Tibial nerve (tissue), 4 donors: ENCODE measurements at places on chromosomes 12 and 14.

- DNase-seq = no peak
Observed at GRCh38 chr14:57797160-57797559, 68.7 kb downstream of the SLC35F4 start.

DNA sequence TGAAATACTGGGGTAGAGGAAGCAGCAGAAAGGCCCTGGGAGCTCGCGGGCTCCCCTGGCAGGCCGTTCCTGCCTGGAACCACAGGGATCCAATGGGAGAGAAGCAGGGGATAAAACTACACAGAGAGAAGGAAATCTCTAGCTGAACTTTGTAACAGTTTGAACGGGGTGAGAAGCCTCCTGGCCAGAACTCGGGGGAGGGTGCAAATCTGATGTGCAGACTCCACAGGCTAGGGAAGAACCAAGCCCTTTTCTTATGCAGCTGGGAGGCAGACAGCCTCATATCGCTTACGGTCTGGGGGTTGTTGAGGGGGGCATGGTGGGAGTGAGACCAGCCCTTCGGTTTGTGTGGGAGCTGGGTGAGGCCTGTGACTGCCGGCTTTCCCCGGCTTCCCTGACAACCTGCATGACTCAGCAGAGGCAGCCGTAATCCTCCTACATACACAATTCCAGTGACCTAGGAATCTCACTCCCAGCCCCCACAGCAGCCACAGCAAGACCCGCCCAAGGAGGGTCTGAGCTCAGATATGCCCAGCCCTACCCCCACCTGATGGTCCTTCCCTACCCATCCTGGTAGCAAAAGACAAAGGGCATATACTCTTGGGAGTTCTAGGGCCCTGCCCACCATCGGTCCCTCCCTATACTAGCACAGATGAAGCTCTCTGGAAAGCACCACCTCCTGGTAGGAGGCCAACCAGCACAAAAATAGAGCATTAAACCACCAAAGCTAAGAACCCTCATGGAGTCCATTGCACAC, 143.0 kb downstream of the TMTC1 start:
- peak; percentile 12 for DNase-seq

- DNase-seq = no peak
Observed at GRCh38 chr12:127459687-127460086, 807.3 kb upstream of the TMEM132C start.

- no peak for DNase-seq
Observed at GRCh38 chr12:12432364-12432763, 75.5 kb downstream of the BORCS5 start.

DNA sequence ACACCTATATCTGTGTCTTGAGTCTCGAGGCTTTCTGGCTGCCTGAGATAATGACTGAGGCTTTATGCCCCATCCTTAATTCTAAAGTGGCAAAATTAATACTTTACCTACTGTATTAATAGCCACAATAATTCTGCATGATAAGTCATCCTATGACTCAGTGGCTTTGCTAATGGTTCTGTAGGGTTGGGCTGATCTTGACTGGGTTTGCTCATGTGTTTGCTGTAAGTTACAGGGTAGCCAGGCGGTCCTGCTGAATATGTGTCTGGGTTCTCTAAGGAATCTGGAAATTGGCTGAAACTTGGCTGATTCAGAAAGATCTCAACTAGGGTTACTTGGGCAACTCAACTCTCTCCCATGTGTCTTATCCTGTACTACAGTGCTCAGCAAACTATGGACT, 21.7 kb downstream of the MGST1 start:
- no peak for DNase-seq

GRCh38 chr14:36069535-36069900, 107.0 kb downstream of the PTCSC3 start:
- DNase-seq = no peak

GRCh38 chr12:67137256-67137655, 131.9 kb upstream of the CAND1 start:
- no peak for DNase-seq

GRCh38 chr12:127729381-127729780, 537.6 kb upstream of the TMEM132C start:
- DNase-seq = no peak

DNA sequence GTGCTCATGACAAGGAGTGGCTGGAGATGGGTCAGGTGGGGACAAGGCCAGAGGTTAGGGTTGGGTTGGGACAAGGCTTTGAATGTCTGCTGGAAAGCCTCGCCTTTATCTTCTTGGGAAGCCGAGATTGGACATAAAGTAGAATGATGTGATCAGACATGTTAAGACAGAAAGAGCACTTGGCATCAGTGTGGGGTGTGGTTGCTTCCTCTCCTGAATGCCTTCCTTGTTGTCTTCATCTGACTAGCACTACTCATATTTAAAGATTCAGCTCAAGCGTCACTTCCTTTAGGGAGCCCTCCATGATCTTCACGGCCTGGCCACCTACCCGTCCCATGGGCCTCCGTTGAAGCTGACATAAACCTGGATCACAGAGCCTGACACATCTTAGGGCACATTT, 14.8 kb upstream of the C12orf75 start:
- DNase-seq = no peak

DNA sequence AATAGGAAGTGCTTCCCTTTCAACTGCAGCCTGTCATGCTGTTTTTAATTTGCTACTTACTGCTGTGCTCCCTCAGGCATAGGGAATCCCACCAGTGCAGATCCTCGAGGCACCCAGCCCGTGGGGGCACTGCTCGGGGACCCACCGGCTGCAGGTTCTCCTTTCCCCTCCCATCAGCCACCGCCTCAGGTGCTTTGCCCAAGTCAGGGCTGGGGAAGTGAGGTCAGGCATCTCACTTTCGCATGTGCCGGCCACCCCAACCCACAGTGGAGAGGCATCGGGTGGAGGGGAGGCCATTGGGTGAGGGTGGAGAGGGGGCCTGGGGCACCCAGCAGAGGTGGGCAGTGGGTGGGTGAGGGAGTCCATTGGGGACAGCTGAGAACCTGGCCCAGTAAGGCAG, 41.9 kb upstream of the MAX start:
- DNase-seq = no peak

DNA sequence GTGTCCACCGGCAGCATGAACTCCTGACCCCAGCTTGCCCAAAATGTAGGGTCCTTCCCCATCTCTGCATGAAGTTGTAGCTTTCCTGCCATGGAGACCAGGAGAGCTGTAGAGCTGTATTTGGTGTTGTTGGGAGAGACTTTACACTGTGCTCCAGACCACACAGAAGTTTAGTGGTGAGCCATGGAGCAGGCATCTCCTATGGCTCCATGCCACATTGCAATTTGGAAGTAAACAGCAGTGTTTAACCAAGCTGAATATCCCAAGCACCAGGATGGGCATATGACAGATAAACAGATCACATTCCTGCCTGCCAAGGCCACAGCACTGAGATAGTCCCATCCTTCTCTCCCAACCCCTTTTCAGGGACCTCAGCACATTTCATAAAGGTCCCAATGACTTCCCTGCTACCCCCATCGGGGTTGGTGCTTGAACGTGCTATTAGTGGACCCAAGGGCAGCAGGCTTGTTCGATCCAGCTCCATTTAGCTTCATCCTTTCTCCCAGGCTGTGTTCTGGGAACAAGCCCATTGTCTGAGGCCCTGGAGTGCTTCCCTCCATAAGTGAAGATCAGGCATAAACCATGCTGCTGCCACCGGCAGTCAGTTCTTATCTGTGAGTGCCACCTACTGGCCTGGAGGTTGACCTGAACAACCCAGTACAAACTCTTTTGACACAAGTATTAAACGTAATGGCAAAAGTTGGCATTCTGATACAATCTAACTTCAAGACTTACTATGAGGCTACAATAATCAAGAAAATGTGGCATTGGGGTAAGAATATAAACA, 172.3 kb upstream of the ATXN7L3B start:
- no peak for DNase-seq

GRCh38 chr14:23896609-23897153, 56.9 kb upstream of the DHRS4 start:
- DNase-seq = no peak

DNA sequence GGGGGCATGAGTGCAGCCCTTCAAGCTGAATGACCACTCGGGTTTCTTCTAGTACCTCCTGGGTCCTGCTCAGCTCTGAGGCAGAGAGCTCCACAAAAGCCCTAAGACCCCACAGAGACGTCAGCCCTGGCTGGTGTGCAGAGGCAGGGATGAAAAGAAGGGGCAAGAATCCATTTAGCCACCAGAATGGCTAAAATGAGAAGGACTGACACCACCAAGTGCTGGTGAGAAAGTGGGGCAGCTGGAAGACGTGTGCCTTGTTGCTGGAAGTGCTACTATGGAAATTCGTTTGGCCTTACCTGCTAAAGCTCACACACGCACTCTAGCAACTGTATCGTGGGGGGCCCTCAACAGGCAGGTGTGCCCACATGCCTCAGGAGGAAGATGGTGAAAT, 26.7 kb downstream of the RILPL1 start:
- no peak for DNase-seq

- DNase-seq = no peak
Observed at GRCh38 chr12:6205761-6206160, 5.6 kb downstream of the CD9 start.

DNA sequence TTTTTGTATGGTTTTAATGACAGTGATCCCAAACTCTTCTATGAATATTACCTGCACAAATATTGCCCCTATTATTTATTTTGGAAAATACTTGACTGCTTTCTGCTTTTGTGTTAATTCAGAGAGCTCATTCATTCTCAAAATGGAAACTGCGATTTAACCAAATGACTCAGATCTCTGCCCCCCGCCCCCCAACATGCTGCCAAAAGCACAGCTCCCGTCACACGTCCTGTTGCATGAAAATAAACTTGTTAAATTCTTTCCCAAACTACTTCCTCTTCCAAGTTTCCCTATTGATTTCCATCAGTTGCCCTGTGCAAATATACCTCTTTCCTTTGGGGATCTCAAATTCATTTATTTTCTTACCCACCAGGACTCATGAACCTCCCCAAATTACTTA, 18.0 kb upstream of the NRDE2 start:
- DNase-seq = no peak

DNA sequence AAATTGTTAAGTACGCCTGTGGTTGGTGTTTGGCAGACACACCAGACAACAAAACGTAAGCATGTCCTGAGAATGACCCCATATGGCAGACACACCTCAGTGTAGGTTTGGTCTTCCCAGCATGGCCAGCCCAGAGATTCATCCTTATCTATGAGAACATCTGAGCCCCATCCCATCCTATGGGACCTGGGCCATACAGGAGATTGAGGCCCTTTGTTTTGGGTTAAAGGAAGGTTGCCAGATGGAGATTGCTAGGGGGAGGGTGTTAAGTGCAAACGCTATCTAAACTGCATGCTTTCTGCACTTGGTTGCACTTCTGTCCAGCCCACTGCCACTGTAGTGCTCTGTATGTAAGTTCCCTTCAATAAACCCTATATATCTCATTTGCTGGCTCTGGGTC, 4.1 kb upstream of the PCNX4 start:
- no peak for DNase-seq

GRCh38 chr12:102824218-102824835, 92.7 kb downstream of the PAH start:
- DNase-seq = no peak

GRCh38 chr12:125014526-125014925, 21.1 kb downstream of the BRI3BP start:
- DNase-seq = no peak

DNA sequence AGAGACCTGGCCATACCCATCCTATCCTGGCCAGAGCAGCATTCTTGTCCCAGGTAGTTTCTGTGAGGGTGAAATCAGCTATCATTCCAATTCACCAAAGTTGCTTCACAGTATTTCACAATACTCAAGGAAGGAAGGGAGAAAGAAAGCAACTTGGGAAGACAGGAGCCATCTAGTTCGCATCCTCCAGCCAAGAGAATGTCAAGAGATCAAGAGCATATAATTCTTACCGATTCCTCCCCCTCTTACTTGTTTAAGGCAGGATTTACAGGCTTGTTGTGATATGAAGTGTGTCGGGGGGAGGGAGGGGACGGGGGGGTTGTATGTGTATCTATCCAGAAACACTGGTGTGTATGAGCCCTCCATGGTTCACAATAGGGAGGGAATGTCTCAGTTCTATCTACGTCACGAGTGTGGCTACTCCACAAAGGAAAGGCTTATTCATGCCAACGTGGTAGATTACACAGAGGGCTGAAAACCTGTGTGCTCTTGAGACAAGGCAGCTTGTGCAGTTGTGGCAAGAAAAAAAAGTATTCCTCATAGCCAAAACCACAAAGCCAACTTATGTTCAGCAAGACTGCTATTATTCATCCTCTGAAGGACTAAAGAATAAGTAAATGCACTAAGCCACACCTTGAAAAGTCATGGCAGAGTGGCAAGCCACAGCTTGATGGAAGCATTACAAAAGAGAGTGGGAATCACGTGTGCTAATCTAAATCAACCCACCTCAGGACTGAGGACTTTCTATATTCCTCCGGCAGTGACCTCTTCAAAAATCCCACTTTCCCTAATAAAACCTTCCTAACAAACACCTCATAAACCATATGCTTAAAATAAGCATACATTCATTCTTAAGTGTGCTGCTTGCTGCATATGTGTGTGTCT, 35.0 kb downstream of the CORO1C start:
- DNase-seq = peak; percentile 35

- no peak for DNase-seq
Observed at GRCh38 chr12:29198901-29199300, 49.8 kb downstream of the FAR2 start.

- no peak for DNase-seq
Observed at GRCh38 chr12:105832806-105833205, 305.9 kb downstream of the NUAK1 start.

- no peak for DNase-seq
Observed at GRCh38 chr12:12872139-12872933, 19.0 kb upstream of the GPRC5A start.

- DNase-seq = no peak
Observed at GRCh38 chr12:111409780-111410430, 4.2 kb downstream of the SH2B3 start.

DNA sequence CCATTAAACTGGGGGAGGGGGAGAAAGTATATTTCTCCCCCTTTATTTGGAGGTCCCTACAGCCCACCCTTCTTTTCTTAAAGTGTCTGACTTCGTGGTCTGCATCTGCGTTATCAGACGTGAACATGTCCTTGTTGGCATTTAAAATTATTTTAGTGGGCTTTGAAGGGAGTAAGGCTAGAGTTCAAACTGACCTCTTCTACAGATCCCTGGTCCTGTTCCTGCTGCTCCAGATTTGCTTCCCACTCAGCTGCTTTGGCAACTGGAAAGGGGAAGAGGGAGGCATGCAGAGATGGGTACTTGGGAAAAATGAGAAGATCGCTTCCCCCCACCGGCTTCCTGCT, 611 bp upstream of the SIX6 start:
- no peak for DNase-seq

- no peak for DNase-seq
Observed at GRCh38 chr14:52067873-52068614, 815 bp downstream of the NID2 start.

DNA sequence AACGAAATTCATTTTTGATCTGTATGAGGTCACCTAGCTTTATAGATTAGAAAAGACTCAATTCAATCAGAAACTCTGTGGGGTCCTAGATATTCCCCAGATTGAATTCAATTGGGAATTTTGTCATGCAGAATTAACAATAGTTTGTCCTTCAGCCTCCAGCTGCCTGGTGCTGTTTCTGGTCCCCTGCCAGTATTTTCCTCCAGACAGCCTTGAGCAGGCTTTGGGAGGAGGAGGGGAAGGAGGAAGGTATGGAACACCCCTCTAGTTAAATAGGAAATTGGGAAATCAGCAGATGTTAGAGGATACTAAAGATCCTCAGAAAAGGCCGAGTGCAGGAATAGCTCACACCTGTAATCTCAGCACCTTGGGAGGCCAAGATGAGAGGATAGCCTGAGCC, 10.6 kb downstream of the GRIP1 start:
- no peak for DNase-seq
